Right ventricle myocardium superior (tissue), 1 donor: ENCODE measurements at places on chromosomes 13 and 19.

- peak; percentile 90 for DNase-seq
Measured at GRCh38 chr19:12956446-12957388, at the start of gene GADD45GIP1. Gene GADD45GIP1 (minus strand): TSS chr19:12957223. CDS start chr19:12957212, 11 bp downstream.

DNA sequence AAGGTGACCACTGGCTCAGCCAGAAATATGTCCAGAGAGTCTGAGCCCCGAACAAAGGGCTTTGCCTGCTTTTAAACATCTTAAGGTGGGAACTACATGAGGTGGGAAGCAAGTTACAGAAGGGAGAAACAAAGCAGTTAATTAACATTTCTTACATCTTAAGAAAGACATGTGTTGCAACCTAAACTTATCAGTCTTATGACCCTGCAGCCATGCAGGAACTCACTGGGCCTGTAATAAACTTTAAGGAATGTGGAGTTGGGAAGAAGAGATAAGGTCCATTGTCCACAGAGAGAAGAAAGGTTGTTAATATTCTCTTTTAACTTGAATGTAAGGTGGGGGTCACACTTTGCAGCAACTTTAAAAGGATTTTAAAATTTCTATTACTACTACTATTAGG, 46.8 kb upstream of the CYP2A7 start:
- DNase-seq, result no peak

DNA sequence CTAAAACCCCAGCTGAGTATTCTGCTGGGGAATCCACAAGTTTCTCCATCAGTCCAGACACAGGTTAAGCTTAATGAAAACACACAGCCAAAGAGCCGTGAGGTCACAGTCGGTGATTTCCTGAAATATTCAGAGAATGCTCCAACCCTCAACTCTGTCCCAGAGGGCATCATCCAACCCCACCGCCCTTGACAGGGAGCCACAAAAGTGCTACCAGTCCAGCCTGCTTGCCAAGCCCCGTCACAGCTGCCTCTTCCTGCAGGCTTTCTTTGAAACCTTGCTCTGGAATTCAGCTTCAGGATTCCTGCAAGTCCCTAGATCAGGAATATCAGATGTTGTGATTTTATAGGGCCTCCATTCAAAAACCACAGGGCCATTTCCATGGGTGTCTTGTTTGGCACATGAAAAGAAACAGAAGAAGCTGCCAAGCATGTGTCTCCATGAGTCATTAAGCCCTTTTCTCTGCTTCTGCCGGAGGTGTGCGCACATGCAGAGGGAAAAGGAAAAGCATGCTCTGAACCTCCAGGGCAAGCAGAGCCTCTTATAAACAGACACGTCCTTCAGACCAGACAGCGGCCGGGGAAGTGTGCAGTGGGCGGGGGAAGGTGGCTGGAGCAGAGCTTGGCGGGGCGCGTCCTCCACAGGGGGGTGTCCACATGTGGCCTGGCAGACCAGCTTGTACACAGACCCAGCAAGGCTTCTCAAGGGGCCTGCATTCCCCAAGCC, 164.7 kb downstream of the KATNAL1 start:
- DNase-seq, result no peak

DNA sequence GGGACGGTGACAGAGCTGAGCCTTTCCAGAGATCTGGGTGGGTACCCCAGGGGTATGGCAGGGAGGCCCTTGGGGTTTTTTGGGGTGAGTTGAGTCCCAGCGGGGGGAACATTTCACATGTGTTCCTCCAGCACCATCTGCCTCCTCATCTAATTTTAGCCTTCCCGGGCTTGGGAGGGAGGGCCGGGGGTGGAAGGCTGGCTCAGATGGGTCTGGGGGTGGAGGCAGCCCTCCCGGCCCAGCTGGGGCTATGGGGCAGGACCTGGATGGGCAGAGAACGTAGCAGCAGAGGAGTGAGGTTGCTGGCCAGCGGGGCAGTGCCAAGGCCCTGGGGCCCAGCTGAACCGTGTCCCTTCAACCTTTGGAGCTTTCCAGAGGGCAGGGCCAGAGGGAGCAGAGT, 23.5 kb downstream of the ADGRL1 start:
- DNase-seq, result no peak

GRCh38 chr13:74110053-74110452, 24.2 kb downstream of the KLF12 start:
- no peak for DNase-seq

DNA sequence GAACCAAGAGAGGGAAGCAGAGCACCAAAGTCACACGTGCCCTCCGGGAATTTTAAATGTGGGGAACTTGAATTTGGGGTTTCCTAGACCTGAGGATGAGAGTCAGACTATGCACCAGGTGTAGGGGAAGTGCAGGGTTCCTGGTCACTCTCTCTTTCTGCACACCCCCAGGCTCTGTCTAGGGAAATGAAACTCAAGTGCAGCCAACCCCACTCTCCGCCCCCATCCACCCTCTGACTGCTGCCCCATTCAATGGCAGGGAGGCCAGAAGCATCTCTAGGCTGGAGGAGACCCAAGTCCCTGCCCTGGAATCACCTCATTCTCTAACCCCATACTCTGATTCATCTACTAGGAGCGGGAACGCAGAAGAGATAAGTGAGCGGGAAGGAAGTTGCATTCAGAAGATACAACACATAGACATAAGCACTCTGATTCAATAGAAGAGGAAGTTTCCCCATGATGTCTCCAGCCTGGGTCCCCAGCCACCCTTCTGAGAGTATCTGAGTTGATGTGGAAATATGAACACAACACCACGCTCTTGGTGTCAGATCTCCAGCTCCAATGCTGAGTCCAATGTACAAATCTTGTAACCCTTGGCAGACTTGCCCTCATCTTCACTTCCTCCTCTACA, 4.7 kb upstream of the SIGLEC14 start:
- DNase-seq, result no peak

- no peak for DNase-seq
Measured at GRCh38 chr13:72760189-72760588, 21.5 kb downstream of the DIS3 start.

- DNase-seq, result peak; percentile 45
Measured at GRCh38 chr13:42101821-42102585, 53.6 kb downstream of the DGKH start.

DNA sequence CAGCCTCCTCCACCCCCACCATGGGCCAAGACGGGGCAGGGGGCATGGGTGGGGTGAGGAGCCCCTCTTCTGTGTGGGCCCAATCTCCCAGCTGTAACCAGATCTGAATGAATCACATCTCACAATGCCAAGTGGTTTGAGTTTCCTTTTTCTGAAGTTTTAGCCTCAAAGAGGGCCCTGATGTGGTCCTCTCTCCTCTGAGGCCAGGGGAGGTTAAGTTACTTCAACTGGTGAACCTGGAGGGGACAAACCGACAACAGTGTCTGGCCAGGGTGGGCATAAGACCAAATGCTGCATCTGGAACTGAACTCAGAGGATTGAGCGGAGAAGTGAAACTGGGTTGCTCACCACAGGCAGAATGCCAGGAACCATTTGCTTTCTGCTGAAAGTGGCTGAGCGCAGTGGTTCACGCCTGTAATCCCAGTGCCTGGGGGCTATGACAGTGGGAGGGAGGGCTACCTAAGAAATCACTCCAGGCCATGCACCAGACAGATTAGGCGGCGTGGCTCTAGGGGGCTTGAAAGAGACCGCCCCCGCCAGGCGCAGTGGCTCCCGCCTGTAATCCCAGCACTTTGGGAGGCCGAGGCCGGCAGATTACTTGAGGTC, 15.4 kb upstream of the IRGC start:
- peak; percentile 53 for DNase-seq

DNA sequence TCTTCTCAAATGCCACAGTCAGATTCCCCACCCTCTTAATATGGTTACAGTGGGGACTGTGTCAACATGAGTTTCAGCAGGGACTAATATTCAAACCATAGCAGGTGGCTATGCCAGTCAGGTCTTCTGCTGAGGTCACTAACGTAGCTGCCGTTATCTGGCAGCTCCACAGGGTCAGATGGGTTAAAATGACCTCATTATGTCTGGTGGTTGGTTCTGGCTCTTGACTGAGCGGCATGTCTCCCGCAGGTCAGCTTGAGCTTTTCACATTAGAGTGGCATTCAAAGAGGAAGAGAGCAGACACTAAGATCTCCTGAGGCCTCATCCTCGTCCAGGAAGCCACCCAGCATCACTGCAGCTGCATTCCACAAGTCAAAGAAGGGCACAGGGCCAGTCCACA, 21.4 kb upstream of the IPO5 start:
- DNase-seq, result no peak

GRCh38 chr13:80196756-80197155, 144.2 kb downstream of the SPRY2 start:
- DNase-seq, result no peak

DNA sequence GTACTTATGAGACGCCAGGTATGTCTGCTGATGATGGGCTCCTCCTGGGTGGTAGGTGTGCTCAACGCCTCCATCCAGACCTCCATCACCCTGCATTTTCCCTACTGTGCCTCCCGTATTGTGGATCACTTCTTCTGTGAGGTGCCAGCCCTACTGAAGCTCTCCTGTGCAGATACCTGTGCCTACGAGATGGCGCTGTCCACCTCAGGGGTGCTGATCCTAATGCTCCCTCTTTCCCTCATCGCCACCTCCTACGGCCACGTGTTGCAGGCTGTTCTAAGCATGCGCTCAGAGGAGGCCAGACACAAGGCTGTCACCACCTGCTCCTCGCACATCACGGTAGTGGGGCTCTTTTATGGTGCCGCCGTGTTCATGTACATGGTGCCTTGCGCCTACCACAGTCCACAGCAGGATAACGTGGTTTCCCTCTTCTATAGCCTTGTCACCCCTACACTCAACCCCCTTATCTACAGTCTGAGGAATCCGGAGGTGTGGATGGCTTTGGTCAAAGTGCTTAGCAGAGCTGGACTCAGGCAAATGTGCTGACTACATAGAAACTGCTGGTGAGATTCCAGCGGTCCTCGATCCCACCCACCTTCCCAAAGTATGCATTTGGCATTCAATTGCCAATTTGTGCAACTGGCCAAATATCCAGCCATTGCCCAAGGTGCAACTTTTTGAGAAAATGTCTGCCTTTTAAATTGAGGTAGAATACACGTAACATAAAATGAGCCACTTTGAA, 10.2 kb downstream of the OR2Z1 start:
- no peak for DNase-seq

- DNase-seq, result no peak
Measured at GRCh38 chr19:23436944-23437343, 41.7 kb upstream of the ZNF91 start.

DNA sequence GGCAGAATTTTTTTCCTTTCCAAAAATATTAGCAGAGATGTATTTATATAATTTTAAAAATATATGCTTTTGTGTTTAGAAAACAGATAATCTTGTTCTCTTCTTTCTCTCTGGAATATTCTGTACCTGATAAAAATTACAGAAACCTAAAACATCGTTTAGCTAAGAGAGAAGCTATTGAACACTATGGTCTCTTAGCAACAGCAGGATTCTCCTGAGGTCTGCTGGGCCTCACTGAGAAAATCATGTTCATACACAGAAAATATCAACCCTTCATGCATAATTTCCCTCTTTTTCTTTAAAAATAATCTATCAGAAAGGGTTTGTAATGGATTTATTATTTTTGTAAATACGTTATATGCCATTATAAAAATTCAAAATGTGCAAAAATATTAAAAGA, 242.2 kb downstream of the DCLK1 start:
- DNase-seq, result no peak

GRCh38 chr19:42547929-42548328, 19.6 kb upstream of the CEACAM1 start:
- no peak for DNase-seq

DNA sequence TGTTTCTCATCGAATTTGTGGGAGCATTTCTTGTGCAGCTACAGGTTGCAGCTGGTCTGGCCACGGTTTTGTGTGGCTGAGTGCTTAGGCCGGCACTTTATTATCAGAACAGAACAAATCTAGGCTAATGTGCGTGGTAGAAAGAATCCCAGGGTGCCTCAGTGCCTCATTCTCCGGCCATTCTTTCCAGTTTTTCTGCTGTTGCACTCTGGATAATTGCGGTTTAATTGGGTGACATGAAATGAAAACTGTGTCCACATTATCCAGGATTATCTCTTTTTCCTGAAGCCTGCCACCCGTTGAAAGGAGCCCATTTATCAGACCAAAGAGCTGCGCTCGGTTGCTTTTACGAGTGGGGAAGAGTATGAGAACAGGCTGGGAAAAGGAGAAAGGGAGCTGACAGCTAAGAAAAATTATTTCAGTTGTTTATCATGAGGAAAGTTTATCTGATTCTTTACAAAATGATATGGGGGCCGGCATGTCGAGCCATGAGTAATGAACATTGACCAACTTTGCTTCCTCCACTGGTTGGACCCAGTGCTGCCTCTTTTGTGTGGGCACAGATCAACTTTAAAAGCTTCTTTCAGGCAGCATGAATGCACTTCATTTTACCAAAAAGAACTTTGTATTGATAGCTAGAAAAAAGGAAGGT, 117.0 kb upstream of the SOX21 start:
- DNase-seq, result no peak

- DNase-seq, result no peak
Measured at GRCh38 chr13:73055813-73056564, 2.8 kb upstream of the KLF5 start.

DNA sequence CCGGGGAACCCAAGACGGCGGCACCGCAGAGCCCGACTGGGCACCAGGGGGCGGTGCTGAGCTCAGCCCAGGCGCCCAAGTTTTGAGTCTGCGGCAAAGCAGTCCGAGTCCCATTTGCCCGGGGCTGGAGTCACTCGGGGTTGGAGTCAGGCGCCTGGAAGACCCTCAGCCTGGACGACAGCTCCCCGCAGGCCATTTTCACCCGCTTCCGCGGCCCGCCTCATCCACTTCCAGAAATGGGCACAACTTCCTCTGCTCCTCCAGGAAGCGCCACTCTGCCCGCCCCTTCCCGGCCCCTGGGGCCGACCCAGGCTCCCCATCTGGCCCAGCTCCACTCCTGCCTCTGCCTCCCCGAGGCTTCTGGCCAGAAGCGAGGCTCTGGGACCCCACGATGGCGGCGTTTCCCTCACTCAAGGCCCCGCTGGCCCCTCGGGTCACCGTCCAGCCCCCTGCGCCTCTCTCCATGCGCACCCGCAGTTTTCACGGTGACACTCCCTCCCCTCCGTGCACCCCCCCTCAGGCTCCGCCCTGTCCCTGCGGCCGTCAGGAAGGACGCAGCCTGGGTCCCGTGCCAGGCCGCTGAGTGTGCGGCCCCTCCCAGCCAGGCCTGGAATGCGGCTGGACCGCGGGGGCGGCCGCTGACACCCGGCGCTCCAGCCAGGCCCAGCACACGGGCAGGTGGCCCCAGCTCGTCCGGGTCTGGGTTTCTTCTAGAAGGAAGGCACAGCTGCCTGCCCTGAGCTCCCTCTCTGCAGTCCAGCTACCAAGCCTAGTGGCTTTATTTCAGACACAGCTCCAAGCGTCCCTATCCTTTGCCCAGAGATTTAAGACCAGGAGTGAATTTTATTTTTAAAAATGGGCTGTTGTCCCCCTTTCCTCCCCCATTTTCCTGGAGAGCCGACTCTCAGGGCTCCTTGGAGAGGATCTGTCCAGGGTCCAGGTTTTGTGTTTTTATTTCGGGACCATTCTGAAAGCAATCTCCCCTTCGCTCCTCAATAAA, 4.7 kb downstream of the SERTAD1 start:
- DNase-seq, result peak; percentile 97
